ENCODE measurements at places on chromosomes 11 and 22.

GRCh38 chr11:17369684-17370243 lies 18.2 kb downstream of the NCR3LG1 start:
- DNase-seq = no peak

- no peak for DNase-seq
Observed at GRCh38 chr22:24106385-24107381, 74.6 kb upstream of the SUSD2 start.

GRCh38 chr11:30868626-30869081 lies 282.5 kb upstream of the MPPED2 start:
- no peak for DNase-seq

DNA sequence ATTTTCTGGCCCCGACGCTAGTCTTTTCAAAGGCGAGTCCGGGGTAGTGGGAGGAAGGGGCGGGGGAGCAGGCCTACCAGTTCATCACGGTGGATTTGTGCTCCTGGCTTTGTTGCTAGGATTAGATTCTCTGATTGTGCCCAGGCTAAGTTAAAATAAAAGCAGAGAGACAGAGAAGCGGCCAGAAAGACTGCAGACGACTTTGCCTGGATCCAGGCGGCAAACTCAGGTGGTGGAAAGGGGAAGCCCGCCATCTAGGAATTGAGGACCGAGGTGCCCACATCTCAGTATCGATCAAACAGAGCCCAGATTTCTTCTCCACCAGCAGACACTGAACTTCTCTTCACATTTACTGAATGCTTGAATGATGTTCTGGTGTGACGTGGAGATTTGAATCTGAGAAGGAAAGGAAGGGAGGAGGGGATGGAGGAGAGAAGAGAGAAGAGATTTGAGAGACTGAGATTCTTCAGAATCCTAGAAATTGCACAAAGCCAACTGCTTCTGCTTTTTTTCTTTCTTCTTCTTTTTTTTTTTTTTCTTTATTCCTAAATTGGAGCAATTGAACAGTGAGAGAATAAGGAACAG lies 2.7 kb downstream of the FAT3 start:
- DNase-seq = no peak

- DNase-seq = no peak
Observed at GRCh38 chr22:22713416-22713815, 69.0 kb downstream of the GGTLC2 start.

DNA sequence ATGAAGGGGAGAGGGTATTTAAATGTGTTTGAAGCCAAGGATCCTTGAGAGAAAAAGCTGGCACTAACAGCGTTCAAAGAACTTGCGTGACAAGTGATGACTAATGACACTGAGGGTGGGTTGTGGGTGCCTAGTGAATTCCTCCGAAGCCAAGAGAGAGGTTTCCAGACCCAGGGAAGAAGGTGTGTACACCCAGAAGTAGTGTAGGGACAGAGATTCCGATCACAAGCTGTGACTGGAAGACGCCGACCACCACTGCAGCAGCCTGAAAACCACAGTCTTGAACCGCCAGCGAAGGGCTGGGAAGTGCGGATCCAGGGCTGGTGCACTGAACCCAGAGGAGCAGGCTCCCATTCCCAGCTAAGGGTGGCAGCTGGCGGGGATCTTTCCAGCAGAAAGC lies 9.5 kb downstream of the PPARA start:
- DNase-seq = no peak

GRCh38 chr11:72129381-72129780 lies 6.1 kb upstream of the FOLR3 start:
- DNase-seq = no peak

- no peak for DNase-seq
Observed at GRCh38 chr11:561148-562003, 606 bp downstream of the RASSF7 start.

DNA sequence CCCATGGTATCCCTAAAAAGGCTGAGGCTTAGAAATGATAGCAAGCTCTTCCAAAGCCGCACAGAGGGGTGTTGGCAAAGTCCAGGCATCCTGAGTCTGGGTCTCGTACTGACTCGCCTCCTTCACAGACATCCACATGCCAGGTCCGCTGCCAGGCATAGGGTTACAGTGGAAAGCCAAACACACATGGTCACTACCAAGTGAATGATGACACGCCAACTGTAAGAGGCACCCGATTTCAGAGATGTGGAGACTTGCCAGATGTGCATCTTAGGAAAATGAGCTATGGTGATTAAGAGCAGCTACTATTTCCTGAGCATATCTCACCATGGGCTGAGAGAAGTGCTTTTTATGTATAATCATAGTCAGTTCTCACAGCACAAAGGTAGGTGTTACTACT lies 314.9 kb downstream of the MIAT start:
- no peak for DNase-seq

DNA sequence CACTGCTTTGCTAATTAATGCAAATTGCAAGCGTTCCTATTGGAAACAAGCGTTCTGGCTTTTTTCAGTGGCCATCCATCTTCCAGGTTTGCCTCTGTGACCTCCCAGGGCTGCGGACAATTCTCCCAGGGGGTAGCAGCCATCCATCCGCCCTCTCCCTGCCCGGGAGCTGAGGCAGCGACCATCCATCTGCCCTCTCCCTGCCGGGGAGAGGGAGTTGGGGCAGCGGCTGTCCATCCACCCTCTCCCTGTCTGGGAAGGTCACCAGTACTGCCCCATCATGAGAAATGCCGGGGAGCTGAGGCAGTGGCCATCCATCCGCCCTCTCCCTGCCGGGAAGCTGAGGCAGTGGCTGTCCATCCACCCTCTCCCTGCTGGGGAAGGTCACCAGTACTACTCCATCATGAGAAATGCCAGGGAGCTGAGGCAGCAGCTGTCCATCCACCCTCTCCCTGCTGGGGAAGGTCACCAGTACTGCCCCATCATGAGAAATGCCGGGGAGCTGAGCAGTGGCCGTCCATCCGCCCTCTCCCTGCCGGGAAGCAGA lies 394.7 kb downstream of the BRD1 start:
- DNase-seq = no peak

GRCh38 chr11:64649291-64649697 lies 58.3 kb downstream of the SLC22A12 start:
- DNase-seq = peak; percentile 77

- DNase-seq = no peak
Observed at GRCh38 chr22:49380828-49381114, 446.9 kb downstream of the BRD1 start.

- DNase-seq = no peak
Observed at GRCh38 chr11:121797496-121797895, 318.5 kb downstream of the BLID start.

DNA sequence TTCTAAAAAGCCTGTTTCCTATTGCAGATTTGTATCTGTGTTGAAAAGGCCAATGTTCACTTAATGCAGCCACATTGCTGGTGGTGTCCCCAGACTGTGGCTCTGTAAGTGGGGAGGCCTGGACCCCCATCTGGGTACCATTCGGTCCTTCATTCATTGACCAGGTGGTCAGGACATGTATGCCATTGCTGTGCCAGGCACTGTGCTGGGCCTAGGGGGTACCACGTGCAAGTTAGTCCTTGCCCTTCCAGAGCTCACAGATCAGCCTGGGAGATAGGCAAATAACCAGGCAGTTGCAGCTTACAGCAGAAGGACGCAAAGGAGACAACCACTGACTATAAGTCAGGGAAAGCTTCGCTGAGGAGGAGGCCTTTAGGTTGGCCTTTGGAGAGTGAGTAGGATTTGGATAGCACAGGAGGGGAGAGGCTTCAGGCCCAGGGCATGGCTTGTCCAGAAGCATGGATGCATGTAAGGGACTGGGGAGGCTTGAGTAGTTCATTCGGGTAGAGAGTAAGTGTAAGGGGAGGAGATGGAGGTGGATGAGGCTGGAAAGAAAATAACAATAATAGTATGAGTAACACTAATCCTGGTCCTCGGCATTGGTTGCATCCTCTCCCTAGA lies 5.0 kb downstream of the PRDM11 start:
- no peak for DNase-seq

- DNase-seq = no peak
Observed at GRCh38 chr22:31477329-31477728, 12.3 kb downstream of the EIF4ENIF1 start.

- no peak for DNase-seq
Observed at GRCh38 chr11:123797114-123797513, 9.0 kb downstream of the OR6M1 start.

- DNase-seq = no peak
Observed at GRCh38 chr22:48720662-48721394, 1106.8 kb downstream of the BRD1 start.

GRCh38 chr11:1852271-1852876 lies 510 bp upstream of the LSP1 start:
- DNase-seq = no peak

- DNase-seq = no peak
Observed at GRCh38 chr22:47239474-47239860, 477.0 kb downstream of the TBC1D22A start.

DNA sequence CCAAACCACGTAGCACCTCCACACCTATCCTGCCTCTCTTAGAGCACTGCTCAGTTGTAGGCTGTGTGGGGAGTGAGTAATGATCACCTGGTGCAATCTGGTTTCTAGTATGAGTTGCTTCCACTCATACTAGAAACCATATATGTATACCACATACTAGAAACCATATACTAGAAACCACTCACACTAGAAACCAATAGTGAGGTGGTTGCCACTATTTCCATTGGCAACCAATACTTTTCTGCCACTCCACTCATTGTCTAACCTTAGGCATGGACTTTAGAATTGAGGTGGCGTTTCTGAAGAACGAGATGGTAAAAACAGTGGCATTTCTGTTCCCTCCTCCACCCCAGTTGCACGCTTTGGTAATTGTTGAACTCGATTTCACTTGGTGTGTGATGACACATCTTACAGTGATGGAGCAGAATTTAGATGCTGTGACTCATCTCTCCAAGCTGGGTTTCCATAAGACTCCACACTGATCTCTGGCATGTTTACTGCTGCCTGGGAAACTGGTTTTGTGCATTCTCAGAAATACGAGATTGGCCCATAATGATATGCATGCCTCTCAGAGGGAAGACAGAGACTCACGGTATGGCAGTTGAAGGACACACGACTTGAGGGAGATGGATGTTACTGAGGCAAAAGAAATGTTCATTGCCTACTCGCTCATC lies 82.9 kb downstream of the KIRREL3 start:
- no peak for DNase-seq

GRCh38 chr11:13118650-13119049 lies 109.5 kb downstream of the RASSF10 start:
- DNase-seq = no peak

DNA sequence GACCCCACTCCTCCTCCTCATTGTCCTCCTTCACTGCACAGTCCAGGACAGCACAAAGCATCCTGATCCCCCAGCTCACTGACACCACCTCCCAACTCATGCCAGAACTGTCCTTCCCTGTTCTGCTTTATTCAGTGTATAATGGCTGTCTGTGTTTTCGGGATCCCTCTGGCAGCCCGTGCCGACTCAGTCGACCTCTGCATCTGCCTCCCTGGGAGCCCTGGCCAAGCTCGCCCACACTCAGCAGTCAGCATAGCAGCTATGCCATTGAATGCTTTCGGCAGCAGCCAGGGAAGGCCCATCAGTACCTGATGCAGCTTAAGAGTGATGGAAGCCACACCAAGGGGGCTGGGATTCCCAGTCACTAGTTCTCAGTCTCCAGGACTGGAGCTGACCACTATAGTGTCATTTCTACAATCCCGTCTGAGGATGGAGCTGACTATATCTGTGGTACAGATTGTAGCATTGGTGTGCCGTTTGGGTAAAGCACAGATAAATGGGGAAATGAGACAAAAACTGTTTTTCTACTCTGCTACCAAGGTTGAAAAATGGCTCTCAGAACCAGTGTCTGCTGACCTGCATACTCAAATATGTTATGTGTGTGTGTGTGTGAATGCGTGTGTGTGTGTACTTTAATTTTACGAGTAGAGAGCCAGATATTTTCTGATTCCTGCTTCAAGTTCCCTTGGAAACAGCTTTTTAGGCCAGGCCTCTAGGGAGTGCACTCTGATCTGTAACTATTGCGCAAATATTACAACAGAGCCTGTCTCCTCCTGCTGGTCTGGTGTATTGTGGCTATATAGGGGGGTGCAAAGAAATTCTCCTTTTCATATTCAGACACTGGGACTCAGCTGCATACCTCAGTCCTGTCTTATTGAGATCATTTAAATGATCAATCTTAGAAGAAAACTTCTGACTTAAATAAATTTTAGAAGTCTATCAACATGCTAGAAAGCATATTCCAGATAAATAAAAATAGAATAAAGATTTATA lies 78.8 kb upstream of the TOP3B start:
- DNase-seq = peak; percentile 78

- DNase-seq = peak; percentile 50
Observed at GRCh38 chr11:117535850-117536411, 208.3 kb downstream of the CEP164 start.

DNA sequence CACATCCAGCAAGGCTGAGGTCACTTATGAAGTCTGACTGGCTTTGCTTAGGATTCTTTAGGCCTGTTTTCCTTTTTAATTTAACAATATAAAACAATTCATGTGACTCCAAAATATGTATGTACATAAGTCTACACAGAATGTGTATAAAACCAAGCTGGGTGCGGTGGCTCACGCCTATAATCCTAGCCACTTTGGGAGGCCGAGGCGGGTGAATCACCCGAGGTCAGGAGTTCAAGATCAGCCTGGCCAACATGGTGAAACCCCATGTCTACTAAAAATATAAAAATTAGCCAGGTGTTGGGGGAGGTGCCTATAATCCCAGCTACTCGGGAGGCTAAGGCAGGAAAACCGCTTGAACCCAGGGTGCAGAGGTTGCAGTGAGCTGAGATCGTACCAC lies 83.1 kb downstream of the SHANK2 start:
- DNase-seq = no peak

GRCh38 chr11:64232967-64233315 lies 1.4 kb upstream of the VEGFB start:
- DNase-seq = no peak

DNA sequence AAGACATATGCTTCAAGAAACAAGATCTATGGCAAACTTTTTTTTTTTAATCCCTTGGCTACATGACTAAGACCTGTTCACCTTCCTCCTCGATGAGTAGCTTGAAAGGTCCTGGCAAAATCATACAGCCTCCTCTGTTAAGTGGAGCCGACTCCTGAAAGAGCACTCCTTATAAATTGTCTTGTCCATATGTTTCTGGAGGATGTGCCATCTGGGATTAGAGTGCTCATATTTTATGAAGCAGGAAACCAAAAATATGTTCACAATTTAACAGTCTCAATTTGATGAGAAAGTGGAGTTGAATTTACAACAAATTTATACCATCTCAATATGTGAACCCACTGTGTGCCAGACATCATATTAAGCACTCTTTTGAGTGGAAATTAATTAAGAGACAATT lies 912.1 kb upstream of the FAT3 start:
- DNase-seq = no peak

GRCh38 chr22:49192180-49192856 lies 635.4 kb downstream of the BRD1 start:
- DNase-seq = no peak

DNA sequence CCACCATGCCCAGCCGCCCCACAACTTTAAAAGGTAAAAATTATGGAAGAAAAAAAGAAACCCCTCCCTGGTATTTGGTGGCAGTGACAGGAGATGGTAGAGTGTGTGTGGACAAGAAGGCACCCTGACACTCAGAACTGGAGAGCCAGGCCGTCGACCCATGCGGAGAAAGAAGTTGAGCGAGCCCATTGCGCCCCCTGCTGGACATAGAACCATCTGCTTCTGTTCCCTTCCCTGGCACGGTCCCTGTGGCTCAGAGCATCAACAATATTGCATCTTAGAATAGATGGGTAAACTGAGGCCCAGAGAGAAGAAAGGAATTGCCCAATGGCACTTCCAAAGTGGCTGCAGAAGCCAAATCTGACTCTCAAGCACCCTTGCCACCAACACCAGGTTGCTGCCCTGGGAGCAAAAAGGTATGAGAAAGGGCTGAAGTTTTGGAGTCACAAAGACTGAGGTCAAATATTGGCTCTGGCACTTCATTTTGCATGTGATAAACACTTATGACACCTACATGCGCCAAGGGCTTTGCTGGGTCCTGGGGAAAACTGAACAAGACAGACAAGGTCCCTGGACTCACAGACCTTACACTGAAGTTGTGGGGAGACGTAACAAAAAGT lies 8.6 kb downstream of the MRPL11 start:
- DNase-seq = peak; percentile 88
